Mucosa of gallbladder (tissue), 1 donor: ENCODE measurements at places on chromosomes 2 and 18.

GRCh38 chr2:55948176-55948923 lies 24.8 kb upstream of the EFEMP1 start:
- no peak for DNase-seq

- DNase-seq = no peak
These were observed 416.7 kb downstream of the ARHGAP15 start for GRCh38 chr2:143545949-143546255.

DNA sequence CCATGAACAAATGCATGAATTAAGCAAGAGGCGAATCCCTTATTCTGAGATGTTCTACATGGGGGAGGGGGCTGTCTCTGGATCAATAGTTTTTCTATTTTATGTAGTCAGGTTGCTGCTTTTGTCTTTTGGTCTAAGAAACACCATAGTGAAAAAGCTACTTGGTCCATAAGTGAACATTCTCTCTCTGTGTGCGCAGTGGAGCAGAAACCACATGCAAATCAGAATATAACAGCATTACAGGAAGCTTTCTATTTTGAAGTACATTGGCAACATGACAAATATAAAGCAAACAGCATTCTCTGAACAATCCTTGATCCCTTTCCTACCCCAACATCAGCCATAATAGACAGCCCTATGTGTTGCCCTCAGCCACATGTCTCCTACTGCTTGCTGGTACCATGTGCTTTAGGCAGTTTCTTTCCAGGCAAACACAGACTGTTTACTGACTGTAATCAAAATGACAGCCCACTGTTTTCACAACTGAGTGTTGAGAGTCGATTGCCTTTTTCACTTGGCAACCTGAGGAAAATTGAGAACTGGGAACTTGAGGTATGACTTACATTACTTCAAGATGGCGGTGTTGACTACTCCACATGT lies 10.6 kb downstream of the SCN3A start:
- no peak for DNase-seq

- DNase-seq = no peak
These were observed 20.3 kb downstream of the ATG4B start for GRCh38 chr2:241657786-241658254.

- DNase-seq = no peak
These were observed 22.0 kb upstream of the RALBP1 start for GRCh38 chr18:9453283-9453682.

- DNase-seq = no peak
These were observed 218.3 kb upstream of the STK17B start for GRCh38 chr2:196389670-196390069.
